Nephron progenitor cell (in vitro differentiated cells): ENCODE measurements at places on chromosomes 5 and 9.

DNA sequence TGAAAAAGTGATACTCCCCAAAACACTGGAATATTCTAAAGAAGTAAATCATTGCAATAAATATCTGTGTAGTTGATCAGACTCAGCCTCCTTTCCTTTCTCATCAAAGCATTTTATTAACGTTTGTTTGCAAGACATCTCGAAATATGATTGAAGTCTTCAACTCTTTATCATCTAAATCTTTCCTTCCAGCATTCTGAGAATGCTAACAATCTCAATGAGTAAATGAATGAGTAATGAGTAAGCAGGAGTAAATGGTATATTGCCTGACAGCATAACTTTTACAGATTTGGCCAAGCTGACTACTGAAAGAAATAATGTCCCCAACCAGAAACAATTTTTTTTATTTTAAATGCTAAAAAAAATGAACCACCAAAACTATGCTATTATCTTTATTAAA, 157.1 kb downstream of the SLCO4C1 start:
- no peaks in the 10 kb centered on the region for H3K36me3 ChIP-seq
- no peak for DNase-seq
- H3K27me3 ChIP-seq: no peaks in the 10 kb centered on the region
- H3K4me3 ChIP-seq: no peak overlapping the region
- H3K27ac ChIP-seq: no peak overlapping the region

- H3K4me3 ChIP-seq: no peak overlapping the region
- no peaks in the 10 kb centered on the region for H3K36me3 ChIP-seq
- no peak overlapping the region for H3K27ac ChIP-seq
- H3K4me1 ChIP-seq: peaks cover 8% of the 10 kb centered on the region
- H3K27me3 ChIP-seq: no peaks in the 10 kb centered on the region
These were observed 1049.4 kb upstream of the NUDT12 start for GRCh38 chr5:104612005-104612404.

- H3K4me1 ChIP-seq: peaks cover 15% of the 10 kb centered on the region
- no peak overlapping the region for H3K4me3 ChIP-seq
- H3K27ac ChIP-seq: no peak overlapping the region
- DNase-seq: no peak
These were observed 182.3 kb downstream of the SPATA31D1 start for GRCh38 chr9:82170866-82171265.

GRCh38 chr5:174678107-174678506, 46.3 kb upstream of the MSX2 start:
- H3K36me3 ChIP-seq: no peaks in the 10 kb centered on the region
- peaks cover 7% of the 10 kb centered on the region for H3K27me3 ChIP-seq
- no peak for DNase-seq
- no peak overlapping the region for H3K4me3 ChIP-seq
- peak overlapping the region; percentile 0 for H3K27ac ChIP-seq

GRCh38 chr5:31807789-31808540, 169.0 kb downstream of the PDZD2 start:
- no peaks in the 10 kb centered on the region for H3K36me3 ChIP-seq
- H3K27me3 ChIP-seq: peaks cover 18% of the 10 kb centered on the region
- H3K4me3 ChIP-seq: no peak overlapping the region
- H3K4me1 ChIP-seq: peaks cover 24% of the 10 kb centered on the region
- H3K27ac ChIP-seq: no peak overlapping the region

- no peaks in the 10 kb centered on the region for H3K4me1 ChIP-seq
- no peak overlapping the region for H3K4me3 ChIP-seq
- H3K27me3 ChIP-seq: peaks cover 5% of the 10 kb centered on the region
- H3K27ac ChIP-seq: no peak overlapping the region
These were observed 144.4 kb downstream of the SLC12A2 start for GRCh38 chr5:128228008-128228407.

- H3K27ac ChIP-seq: no peak overlapping the region
- DNase-seq: no peak
- no peak overlapping the region for H3K4me3 ChIP-seq
- H3K4me1 ChIP-seq: peaks cover 54% of the 10 kb centered on the region
These were observed 25.2 kb upstream of the SYNPO start for GRCh38 chr5:150615141-150615699.

DNA sequence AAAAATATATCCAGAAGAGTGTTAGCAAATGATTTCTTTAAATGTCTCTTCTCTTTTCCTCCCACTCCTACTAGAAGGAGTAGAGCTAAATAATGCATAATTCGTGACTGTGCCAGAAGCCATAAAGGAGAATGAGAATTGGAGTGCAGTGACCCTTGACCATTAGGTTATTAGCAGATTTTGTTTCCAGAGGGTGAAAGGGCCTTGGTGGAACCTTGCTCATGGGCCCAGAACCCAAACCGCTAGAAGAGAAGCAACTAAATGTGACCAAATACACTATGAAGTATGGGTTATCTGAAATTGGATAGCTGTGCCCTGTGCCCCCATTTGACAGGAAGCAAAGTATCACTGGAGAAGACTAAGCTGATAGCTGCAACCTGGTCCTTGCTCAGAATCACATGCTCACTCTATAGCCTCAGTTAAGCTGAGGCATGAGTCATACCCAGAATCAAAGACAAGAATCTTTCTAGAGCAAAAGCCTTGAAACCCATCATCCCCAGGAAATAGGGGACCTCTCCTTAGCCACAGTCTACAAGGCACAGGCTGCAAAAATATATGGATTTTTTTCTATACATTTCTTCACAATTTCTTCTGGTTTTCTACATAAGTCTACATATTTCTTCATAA, 36.3 kb downstream of the CAPSL start:
- H3K27ac ChIP-seq: no peak overlapping the region
- H3K36me3 ChIP-seq: no peaks in the 10 kb centered on the region
- peaks cover 28% of the 10 kb centered on the region for H3K4me1 ChIP-seq
- H3K27me3 ChIP-seq: peaks cover 5% of the 10 kb centered on the region

GRCh38 chr9:132249123-132249522, 87.3 kb downstream of the NTNG2 start:
- no peak overlapping the region for H3K27ac ChIP-seq
- DNase-seq: no peak
- H3K27me3 ChIP-seq: peaks cover 18% of the 10 kb centered on the region
- H3K4me1 ChIP-seq: peaks cover 30% of the 10 kb centered on the region
